Cerebellar nuclear complex (tissue), 1 donor: ENCODE measurements at places on chromosomes 4 and X.

GRCh38 chr4:182600093-182600492 lies 317.1 kb downstream of the DCTD start:
- DNase-seq: no peak

DNA sequence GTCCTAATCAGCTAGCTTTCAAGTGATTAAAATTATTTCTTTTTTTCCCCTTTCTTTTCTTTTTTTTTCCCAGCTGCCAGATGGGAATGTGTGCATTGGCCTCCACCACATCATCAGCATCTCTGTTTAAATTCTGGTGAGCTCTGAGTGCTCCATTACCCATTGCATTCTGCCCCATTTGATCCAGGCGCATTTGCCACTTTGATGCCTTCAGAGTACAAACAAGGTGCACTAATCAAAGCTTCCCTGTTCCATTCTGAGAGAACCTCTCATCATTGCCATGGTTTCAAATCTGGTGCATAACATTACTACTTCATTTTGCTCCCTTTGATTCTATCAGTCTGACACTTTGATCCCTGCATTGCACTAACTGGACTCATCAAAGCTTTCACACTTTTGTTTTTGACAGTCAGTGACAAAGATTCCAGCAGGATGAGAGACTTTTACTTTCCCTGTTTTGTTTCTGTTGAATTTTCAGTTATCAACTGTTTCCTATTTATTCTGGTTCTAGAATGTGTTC lies 238.8 kb upstream of the PCDH10 start:
- DNase-seq: no peak

- no peak for DNase-seq
Measured at GRCh38 chrX:16848541-16848940, 21.6 kb downstream of the RBBP7 start.

DNA sequence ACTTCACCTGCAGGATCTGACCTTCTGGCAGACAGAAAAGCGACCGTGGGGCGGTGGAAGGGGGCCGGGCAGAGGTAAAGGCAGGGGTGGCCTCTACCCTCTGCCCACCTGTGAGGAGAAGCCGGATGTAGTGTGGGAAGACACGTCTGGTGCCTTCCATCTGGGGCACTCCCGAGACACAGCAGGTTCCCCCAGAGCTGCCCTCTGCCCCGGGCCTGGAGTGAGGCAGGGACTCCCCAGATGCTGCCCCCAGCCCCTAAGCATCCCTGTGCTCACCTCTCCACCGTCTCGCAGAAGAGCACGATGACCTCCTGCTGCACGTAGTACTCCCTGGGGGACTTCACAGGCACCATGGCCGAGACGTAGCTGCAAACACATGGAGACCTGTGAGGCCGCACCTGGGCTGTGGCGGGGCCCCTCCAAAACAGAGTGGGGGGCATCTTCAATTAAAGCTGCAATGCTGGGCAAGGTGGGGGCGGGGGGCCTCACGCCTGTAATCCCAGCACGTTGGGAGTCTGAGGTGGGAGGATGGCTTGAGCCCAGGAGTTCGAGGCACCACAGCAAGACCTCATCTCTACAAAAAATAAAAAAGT lies 75.3 kb upstream of the MXD4 start:
- DNase-seq: no peak

GRCh38 chr4:61727286-61727685 lies 527.2 kb downstream of the ADGRL3 start:
- DNase-seq: no peak

DNA sequence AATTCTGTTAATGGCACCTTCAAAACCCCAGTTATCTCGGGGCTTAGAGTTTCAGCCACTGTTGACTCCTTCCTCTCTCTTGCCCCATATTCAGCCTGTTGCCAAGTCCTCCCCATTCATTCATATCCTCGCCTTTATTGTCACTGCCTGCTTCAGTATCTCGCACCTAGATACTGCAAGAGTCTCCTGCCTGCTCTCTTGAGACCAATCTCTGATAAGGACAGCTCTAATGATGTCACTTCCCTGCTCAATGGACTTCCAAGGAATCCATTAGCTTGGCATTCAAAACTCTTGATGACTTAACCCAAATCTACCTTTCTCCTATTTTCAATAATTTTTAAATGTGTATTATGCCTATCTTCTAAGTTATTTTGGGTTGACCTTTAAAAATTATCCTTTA lies 1.1 kb upstream of the UBE2A start:
- DNase-seq: no peak

GRCh38 chrX:75038925-75039324 lies 113.7 kb upstream of the NEXMIF start:
- DNase-seq: no peak

DNA sequence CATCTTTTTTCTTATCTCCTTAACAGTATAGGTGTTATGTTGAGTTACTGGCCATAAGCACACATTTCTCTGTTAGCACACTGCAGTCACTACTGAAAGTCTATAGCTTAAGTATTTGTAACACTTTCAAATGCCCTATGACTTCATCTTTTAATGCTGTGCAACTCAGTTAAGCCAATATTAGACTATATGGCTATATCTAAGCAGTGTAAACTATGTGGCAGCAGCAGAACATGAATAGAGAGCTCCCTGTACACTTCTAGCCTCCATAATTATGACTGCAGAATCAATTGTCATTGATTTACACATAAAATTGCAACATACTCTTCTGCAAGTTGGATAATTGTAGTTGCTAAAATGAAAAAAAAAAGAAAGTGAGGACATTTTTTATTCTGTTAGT lies 250.3 kb downstream of the EPHA5 start:
- DNase-seq: no peak

- DNase-seq: no peak
Measured at GRCh38 chr4:180560896-180561295, 1682.3 kb upstream of the TENM3 start.

DNA sequence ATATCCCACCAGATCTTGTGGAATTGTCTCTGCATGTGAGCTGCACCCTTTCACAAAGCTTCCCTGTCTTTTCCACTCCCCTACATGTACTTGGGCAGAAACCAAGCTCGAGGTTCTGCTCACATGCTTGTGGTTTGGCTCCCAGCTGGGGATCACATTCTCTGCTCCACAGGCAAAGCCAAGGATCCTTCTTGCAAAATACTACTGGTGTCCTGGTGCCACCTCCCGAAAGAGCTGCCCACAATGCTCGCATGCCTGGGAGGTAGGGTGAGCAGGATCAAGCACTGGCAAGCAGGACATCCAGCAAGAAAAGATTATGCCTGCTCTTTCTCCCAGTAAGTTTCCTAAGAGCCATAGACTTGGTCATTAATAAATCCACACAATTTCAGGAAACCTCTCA lies 45.1 kb upstream of the PPARGC1A start:
- DNase-seq: no peak

DNA sequence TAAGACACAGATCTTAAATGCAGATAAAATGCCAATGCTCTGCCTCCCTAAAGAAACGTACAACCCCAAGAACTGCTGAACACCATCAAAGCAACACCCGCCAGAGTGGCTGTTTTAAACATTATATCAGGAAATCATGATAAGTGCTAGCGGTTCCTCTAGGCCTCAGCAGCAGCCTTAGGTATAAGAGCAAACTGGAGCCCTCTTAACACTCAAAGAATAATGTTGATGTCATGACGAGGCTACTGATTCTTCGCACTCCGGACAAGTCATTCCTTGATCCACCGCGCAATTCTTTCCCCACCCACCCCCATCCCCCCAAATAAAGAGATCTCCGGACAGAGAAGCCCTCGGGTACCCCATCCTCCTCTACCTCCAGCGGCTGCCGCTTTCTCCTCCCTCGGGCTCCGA lies 507 bp downstream of the LIN54 start:
- no peak for DNase-seq

- DNase-seq: no peak
Measured at GRCh38 chrX:43559644-43560043, 96.5 kb upstream of the MAOA start.

DNA sequence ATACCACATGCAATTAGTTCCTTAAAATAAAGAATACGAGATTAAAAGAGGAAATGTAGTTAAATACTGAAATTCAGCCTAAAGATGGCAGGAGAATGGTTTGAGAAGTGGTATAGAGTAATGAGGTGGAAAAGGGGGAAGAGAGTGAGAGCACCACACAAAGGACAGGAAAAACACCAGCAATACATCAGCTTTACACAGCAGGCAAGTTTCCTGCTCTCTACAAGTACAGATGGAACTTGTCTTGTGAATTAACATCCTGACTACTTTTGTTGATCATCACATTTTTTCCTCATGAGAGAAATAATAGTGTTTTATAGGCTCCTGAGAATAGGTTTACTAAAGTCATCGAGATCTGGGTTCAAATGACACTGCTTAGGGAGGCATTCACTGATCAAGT lies 2.9 kb upstream of the UNC5C start:
- no peak for DNase-seq

DNA sequence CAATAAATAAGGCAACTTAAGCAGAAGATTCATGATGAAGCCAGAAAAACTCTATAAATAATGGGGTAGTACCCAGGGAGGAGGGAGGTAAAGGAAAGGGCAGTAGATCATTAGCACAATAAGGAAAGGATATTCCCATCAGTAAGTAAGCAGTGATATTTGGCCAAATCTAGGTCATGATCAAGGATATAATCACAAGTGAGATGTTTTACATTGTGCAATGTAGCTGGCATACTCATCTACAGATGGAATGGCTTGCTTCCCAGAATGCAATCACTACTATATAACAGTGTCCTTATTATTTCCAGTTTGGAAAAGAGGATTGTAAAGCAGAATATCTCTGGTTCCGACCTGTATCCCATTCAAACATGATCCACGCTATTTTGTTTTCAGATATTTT lies 483.4 kb downstream of the RPA4 start:
- no peak for DNase-seq

- DNase-seq: no peak
Measured at GRCh38 chr4:74635490-74636123, 158.7 kb downstream of the BTC start.

GRCh38 chrX:149040873-149041535 lies 464.1 kb downstream of the IDS start:
- DNase-seq: no peak

- no peak for DNase-seq
Measured at GRCh38 chr4:3196670-3197359, 52.1 kb upstream of the MSANTD1 start.

DNA sequence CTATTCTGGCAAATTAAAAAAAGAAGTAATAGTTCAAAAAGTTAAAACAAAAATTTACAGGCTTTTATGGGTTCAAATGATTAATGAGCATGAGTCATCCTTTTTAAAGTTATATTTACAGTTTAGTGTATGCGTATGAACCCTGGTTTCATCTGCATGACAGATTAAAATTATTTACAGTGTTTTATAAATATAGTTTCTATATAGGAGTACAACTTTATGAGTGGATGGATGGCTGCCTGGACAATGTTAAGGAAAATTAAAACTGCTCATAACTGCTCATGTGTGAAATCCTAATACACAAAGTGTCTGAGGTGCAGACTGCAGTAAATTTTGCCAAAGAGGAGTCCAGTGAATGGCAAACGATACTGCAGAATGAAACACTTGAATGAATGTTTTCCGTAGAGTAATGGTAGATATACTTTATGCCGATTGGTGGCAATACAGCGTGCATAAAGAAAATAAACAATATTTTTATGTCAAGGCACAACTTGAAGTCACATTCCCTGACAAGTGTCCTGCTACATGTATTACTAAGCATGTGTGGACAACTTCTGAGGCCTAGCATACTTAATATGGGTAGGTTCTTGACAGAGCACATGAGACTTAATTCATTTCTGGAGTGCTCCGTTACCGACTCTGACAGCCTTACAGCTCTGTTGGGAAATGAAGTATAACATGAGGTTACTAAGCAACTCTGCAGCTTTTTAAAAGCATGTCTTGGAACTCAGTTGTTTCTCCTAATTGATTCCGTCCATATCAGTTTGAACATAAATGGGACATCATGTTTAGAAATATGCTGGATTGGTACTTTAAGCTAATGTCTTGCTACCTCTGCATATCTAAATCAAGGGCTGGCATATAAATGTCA lies 985.6 kb upstream of the PCDH7 start:
- no peak for DNase-seq

GRCh38 chrX:129738466-129739308 lies at the start of gene XPNPEP2:
TSS of gene XPNPEP2 (plus strand) at chrX:129738979. CDS start at chrX:129739214, 235 bp downstream.
- DNase-seq: no peak

GRCh38 chr4:111806331-111806730 lies 338.9 kb upstream of the FAM241A start:
- DNase-seq: no peak

DNA sequence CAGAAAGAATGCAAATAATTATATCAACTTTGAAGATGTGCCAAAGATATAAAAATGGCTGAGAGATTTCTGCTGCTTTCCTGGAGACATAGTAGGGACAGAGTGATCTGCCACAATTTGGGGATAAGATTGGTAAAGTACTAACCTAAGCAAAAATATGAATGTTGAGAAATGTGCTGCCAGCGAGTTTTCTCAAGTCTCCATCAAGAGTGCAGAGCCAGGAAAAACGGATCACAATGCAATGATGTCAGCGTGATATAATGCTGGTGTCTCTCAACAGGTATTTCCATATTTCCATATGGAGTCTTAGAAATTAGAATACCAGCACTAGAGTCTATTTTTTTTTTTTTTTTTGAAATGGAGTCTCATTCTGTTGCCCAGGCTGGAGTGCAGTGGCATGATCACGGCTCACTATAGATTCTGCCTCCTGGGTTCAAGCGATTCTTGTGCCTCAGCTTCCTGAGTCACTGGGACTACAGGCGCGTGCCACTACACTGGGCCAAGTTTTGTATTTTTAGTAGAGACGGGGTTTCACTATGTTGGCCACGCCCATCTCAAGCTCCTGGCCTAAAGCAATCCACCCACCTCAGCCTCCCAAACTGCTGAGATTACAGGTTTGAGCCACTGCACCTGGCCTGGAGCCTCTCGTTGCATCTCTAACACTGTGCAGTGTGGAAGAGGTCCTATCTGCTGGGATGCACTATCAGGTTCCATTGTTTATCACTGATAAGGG lies 893.5 kb downstream of the TRIML1 start:
- no peak for DNase-seq
